T-helper 9 cell (primary cell): ENCODE measurements at places on chromosomes 16 and 17.

DNA sequence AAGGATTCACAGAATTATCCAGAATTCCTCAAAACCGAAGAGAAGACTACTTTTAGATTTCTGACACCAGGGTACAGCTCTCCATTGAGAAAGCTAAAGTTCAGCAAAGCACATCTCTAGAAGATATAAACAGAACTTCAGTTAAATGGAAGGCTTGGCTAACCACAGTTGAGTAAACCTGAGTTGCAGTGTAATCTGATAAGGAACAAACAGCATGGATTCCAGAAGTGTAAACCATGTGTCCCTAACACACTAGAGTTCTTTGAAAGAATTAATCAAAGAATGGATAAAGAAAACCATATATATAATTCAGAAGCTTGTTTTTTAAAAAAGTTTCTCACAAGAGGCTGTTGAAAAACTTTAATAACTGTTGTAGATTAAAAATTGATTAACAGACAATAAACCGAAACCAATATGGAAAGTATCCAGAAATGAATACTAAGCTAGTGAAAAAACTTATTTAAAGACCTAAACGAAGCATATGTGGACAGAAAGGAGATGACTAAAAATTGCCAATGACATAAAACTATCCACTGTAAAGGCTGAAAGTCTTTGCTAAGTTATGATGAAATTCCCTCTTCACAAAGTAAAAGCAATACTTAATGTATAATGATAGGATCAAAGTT is 4.3 kb downstream of the RNF43 start:
- DNase-seq, result no peak

- DNase-seq, result no peak
These were observed 170.4 kb downstream of the ZFHX3 start for GRCh38 chr16:72877374-72878028.

- DNase-seq, result no peak
These were observed 7.7 kb upstream of the PECAM1 start for GRCh38 chr17:64398320-64398719.

- DNase-seq, result peak; percentile 34
These were observed 1.1 kb downstream of the ABAT start for GRCh38 chr16:8675183-8676159.

DNA sequence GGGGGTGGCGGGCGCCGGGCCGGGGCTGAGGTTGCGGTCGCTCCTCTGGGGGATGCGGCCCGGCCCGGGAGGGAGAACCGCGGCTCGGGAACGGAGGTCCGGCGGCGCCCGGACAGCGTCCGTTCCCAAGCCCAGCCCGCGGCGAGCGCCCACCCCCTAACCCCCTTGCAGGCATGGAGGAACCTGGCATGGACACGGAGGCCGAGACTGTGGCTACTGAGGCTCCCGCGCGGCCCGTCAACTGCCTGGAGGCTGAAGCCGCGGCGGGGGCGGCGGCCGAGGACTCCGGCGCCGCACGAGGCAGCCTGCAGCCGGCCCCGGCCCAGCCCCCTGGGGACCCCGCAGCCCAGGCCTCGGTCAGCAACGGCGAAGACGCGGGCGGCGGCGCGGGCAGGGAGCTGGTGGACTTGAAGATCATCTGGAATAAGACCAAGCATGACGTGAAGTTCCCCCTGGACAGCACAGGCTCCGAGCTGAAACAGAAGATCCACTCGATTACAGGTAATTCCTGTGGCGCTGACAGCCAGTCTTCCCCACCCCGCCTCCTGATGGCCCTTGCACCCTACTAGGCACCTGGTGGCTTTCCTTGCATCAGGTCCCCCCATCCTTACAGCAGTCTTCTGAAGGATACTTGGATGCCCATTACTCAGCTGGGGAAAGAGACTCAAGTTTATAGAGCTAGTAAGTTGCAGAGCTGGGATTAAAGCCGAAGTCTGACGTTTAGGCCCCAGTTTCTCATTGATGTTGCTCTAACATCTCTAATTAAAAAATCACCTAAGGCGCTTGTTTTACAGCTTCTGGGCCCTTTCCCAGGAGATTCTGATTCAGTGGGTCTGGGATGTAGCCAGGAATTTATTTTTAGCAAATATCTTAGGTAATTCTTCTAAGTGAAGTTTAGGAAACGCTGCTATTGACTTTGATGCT is 514 bp downstream of the UBFD1 start:
- no peak for DNase-seq

GRCh38 chr17:22410136-22410535 is 717.8 kb downstream of the KCNJ18 start:
- no peak for DNase-seq

DNA sequence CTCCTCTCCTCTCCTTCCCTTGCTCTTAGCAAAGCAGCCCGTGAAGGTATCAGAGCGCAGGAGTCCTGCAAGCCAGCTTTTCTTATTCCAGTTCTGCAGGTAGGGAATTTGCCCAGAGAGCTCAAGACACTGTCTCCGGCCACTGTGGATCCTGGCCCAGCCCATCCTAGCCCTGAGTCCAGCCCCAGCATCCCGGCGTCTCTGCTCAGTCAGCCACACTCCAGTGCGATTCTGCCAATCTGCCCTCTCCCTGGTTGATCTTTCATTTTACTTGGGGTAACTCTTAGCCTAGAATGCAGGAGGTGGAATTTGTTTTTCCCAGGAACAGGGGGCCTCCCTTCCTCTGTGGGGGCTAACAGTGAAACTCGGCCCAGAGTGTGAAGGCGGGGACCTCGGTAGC is 176.9 kb upstream of the GSE1 start:
- no peak for DNase-seq
